AG04449 (cell line): ENCODE measurements at places on chromosomes 4 and X.

DNA sequence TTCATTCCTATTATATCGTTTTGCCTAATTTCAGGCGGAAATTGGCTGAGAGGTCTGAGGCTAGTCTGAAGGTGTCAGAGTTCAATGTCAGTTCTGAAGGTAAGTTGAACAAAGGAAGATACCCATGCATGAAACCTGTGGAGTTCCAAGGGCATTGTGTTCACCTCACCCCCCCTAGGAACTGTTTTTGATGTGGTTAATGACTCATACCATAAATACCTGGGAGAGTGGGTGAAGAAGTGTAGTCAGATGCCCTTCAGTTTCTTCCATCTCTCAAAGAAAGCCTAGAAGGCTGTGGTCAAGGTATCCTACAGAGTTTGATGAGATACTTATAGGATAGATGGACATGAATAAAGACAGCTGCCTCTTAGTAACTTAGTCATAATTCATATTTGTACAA lies 2.7 kb downstream of the UTP14A start:
- no peak for DNase-seq

- no peak for DNase-seq
These were observed 34.5 kb upstream of the WAS start for GRCh38 chrX:48649102-48649501.

- DNase-seq = no peak
These were observed 857.9 kb upstream of the HTR2C start for GRCh38 chrX:113726009-113726408.

DNA sequence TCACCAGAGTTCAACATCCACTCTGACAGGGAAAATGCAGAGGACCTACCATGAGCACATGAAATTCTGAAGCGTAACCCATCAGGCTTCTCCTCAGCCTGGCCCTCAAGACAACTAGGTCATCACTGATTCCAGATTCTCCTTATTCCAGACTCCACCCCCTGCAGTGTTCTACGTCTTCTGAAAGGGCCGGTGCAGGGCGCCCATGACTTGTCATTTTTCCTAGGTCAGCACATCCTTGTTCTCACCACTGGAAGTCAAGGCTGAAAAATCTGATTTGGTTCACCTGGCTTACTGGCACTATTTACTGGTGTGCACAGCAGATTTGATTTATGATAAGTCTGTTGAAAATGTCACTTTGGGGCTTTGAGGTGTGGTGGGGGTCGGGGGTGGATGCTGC lies 140.9 kb upstream of the KLF3 start:
- no peak for DNase-seq

- DNase-seq = no peak
These were observed 24.3 kb downstream of the ADD1 start for GRCh38 chr4:2867758-2868491.

DNA sequence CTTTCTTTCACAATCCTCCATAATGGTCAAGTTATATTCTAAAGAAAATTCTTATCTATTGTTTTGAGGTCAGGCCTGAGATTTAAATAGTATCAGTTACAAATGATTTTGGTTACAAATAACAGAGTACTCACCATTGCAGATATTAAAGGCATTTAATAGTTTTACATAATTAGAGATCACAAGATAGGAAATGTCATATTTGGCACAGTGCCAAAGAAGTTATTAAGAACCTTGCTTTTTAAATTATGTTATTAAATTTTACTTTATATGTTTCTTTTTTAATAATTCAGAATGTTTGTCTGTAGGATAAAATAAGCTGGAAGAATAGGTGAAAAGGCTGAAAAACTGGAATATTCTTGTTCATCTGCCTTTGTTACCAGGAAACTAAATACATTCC lies 1174.7 kb downstream of the PCDH18 start:
- DNase-seq = no peak

- no peak for DNase-seq
These were observed 388.7 kb downstream of the FAT4 start for GRCh38 chr4:125703443-125703842.

DNA sequence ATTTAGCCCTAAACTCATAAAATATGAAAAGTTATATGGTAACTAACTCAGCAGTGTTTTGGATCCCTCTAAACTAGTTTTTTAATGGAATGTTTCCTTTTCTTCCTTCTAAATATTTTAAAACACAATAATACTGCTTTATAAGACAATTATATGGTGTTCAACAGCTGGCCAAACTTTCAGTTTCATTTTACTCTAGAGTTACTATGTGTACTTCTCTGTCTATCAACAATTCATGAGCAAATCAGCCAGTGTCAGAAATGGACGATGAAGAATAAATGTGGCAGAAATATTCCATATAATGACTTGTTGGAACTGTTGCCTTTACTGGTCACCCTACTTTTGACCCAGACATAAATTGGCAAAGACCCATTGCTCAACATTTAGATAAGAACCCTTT lies 64.8 kb upstream of the CXXC4 start:
- DNase-seq = no peak

DNA sequence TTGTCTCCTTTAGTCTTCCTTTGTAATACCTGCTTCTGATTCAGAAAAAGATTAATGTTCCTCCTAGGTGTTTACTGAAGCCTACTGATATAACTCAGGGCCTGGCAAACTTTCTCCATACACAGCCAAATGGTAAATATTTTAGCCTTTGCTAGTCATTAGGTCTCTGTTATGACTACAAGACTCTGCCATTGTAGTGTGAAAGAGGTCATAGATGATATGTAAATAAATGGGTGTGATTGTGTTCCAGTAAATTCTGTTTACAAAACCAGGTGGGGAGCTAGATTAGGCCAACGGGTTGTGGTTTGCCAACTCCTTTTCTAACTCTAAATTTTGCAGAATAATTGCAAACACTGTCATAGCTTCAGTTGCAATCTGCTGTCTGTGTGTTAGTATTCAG lies 568.1 kb upstream of the GNPDA2 start:
- no peak for DNase-seq

- no peak for DNase-seq
These were observed 304.1 kb upstream of the HAND2 start for GRCh38 chr4:173834151-173834550.

GRCh38 chr4:33940281-33940680 lies 2304.0 kb downstream of the ARAP2 start:
- no peak for DNase-seq

DNA sequence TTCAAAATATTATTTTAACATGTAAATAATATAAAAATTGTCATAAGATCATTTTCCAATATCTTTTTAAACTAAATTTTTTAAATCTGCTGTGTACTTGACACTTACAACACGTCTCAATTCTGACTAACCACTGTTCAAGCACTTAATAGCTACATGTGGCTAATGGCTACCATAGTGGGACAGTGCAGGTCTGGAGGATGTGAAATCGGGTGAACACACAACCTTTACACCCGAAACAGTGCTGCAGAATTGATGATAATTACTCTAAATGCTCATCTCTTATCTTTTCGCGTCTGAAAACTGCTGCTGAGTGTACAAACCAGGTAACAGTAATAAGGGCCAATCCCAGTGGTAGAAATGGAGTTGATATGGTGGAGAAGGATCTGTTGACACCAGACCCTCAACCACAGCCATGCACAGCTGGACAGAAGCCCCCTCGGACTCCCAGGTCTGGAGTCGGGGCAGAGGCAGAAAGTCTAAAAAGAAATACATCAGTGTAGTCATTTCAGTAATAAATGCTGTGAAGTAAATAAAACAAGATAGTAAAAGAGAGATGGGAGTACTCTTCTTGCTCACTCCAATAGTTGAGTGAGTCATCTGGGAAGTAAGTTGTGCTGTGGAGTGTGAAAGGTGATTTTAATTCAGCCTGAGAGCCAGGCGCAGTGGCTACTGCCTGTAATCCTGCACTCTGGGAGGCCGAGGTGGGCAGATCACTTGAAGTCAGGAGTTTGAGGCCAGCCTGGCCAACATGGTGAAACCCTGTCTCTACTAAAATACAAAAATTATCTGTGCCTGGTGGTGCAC lies 150.0 kb downstream of the CBR4 start:
- no peak for DNase-seq

DNA sequence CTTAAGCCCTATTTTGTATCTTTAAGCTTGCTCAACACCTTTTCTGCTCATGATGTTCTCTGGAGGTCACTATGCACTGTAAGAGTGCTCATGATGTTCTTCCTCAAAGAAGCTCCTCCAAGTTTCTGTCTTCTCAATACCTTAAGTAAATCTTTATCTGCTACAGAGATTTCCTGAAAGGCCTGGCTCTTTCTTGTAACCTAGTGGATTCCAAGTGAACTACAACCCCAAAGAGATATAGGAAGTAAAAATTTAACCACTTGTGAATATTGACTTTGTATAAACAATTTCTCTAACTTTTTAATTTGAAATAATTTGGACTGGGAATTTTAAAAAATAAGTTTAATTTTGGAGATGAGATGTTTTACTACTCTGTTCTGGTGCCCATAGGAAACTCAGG lies 39.3 kb upstream of the XK start:
- no peak for DNase-seq

DNA sequence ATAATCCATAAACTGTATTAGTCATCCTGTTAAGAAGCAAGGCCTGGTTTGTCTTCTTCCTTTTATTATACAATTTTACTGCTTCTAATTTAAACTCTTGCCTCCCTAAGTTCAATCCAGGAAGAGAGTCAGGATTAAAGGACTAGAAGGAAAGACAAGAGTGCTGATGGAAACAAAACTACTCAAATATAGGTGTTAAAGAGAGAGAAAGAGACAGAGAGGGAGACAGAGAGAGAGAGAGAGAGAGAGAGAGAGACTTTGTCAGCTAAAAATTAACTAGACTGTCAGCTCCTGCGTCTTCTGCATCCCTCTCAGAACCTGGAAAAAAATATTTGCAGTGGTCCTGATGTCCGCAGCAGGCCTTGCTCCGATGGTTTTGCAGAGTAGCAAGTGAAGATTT lies 13.5 kb upstream of the FGG start:
- no peak for DNase-seq

DNA sequence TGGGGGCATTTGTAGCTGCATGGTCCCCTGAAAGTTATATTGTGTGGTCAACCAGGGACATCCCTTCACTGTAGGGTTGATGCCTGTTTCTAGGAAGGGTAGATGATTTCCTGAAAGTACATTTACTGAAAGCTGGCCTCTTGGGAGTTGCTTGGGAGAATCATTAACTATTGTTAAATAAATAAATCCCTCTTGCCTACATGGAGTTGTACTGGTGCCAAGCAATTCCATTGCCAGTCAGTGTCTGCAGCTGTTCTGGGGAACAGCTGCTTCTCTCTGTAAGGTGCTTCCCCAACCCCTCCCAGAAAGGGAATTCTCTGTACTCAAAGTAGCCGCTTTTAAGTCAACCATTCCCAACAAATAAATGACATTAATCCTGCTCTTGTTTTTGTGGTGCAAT lies 51.1 kb downstream of the C4orf51 start:
- DNase-seq = peak; percentile 37

GRCh38 chr4:61727286-61727685 lies 527.2 kb downstream of the ADGRL3 start:
- no peak for DNase-seq

DNA sequence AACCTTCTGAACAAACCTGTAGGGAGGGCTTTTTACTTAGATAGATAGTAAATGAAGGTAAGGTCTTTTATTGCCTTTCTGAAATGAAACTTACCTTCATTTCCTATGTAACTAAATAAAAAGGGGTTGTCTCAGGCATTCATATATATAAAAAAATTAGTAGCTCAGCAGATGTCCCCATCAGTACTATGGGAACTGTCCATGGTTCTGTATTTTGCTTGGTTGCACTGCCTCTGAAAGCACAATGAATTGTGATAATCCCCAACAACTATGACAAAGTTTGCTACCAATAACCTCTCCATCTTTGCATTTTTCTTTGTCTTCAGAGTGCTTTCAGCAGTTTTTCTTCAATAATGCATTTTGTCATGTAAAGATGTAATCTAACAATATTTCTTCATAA lies 222.4 kb downstream of the SLIT2 start:
- no peak for DNase-seq

- DNase-seq = no peak
These were observed 23.6 kb upstream of the GPR78 start for GRCh38 chr4:8556341-8557150.

GRCh38 chrX:3748052-3748559 lies 34.7 kb upstream of the PRKX start:
- no peak for DNase-seq

DNA sequence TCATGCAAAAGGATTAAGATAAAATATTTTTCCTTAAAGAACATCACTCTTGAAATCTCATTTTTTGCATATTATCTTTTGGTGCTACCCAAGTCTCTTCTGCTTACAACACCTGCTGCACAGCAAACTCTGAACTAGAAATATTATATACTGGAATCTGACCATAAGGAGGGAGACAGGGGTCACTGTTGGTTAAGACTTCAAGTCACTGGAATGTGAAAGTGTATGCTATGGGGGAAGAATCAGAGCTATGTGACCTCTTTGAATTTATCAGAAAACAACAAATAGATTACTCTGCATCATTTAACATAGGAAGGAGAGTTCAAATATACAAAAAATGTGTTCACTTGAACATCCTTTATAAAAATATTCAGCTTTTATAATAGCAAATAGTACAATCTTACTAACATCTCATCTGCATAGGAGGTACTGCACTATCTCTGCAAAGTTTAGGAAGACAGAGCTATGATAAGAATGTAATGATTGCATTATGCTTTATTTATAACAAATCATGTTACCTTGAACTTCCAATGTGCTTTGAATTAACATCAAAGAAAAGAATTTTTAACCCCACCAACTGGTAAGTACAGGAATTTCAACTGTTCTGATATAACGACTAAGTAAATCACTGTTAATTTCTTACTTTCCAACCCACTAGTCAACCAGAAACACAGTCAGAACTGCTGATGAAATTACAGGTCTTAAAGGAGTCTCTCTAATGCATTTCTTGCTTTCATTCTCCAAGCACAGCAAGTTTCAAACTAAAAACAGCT lies 69.8 kb downstream of the ZNF827 start:
- no peak for DNase-seq

DNA sequence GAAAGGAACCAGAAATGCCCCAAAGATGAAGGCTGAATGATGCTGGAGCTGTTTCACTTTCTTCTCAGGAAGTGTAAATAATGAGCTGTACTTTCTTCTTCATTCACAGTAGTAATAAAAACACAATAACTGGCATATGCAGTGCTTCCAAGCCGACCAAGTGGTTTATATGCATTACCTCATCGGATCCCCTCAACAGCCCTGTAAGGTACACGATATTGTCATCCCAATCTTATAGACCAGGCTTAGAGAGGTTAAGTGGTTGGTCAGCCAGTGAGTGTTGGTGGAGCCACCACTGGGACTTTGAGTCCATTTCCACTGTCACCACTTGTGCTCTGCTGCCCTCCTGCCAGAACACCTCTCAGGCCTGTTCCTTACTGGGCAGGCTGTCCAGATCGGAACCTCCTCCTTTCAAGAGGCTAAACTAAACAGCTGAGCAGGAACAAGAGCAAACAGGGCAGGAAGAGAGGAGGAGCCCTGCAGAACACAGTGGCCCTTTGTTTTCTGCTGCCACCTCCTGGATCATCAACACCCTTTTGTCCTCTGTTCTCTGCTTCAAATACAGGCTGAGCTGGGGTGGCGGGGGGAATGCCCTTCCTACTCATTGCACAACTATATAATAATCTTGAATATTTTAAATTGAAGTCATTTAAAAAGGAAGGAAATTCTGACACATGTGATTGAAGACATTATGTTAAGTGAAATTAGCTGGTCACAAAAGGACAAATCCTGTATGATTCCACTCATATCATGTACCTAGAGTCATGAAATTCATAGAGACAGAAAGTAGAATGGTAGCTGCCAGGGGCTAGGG lies 112.5 kb upstream of the ATP6AP2 start:
- no peak for DNase-seq
